Left renal pelvis (tissue), 4 donors: ENCODE measurements at places on chromosomes 12 and 14. TPM values are rescaled to one million over a fixed set of nuclear protein-coding genes. Genes with fewer than 3 reads are reported as not detected.
A peak's percentile ranks its signal among the peaks of the same experiment; 100 is the strongest.

DNA sequence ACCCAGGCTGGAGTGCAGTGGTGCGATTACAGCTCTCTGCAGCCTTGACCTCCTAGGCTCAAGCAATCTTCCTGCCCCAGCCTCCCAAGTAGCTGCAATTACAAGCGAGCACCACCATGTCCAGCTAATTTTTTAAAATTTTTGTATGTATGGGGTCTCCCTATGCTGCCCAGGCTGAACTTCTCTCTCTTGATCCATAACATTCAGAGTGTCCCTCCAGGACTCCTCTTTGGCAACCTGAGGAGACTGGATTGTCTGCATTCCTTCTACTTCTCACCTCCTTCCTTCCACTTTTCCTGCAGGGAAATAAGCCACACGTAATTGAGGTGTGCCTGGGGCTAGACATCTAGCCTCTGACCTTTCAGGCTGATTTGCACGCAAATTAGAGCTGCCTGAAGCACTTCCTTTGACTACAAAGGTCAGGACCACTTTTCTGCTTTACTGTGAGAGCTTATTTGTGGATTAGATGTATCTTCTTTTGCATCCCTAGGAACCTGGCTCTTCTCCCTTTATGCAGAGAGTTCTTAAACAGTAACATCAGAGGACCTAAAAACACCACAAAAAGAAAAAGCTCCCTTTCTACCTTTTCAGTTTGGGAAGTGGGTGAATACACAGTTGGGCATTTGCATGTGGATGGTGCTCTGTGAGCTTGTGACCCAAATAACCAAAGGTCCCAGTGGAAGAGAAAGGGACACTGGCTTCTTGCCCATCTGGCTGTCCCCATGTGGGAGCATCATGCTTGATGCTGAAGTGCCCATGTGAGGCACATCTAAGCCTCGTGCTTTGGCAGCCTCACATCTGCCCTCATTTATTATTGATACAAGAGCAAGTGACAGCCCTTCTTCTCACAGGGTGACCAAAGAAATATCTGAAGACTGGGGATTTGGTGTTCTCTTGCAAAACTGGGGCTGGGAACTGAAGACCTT, 33.5 kb downstream of the PYGL start:
- DNase-seq = no peak

TMTC1 gene
- 32.8 TPM for polyA plus RNA-seq

GLIPR1L1 gene
- 0.33 TPM for polyA plus RNA-seq

DNA sequence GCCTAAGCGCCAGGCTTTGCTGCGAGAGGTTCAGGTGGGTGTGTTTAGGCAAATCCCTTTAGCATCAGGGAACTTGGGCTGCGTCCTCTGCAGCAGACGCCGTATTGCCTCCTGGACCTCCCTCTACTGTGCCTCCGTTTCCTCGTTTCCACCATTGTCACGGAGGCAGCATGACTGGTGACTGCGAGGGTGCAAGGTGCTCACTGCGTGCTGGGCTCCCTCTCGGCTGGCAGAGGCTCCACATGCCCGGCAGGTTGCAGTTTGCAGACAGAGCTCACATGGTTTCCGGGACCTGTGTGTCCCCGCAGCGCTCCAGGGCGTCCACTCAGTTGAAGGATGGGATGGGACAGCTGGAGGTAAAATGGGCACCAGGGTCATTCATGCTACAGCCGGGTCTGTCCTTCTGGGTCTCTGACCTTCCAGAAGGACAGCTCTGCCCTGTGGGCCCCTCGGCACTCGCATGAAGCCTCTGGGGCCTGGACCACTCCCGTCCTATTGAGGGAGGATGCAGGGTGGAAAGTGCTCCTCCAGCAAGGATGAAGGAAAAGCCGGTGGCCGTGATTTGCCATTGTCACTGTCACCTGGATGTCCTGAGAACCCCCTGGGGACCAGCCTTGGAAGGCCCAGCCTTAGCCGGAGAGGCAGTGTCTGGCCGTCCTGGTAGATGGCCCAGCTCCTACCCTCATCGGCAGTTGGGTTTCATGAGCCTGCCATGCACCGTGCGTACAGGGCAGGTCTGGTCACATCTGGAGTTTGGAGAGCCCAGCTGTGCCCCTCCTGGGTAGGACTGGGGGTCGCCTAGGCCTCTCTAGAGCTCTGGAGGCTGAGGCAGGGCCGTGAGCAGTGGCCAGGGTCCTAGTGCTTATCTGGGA, 146.5 kb downstream of the KIF26A start:
- DNase-seq = no peak

DNA sequence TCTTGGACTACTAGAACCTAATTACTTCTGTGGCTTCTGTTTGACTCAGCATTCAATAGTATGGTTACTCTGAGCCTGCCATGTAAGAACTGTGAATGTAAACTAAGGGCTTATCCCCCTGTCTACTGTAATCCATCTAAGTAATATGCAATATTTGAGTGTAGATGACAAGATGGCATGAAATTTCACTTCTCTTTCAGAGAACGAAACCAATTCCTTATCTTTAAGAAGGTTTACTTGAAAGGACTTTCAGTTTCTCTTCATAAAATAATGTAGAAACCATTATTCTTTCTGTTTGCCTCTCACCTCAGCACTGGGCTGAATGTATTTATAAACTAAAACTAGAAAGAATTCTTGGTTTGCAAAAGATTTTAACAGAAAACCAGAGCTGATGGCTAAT, 60.4 kb upstream of the ARID2 start:
- no peak for DNase-seq

DNA sequence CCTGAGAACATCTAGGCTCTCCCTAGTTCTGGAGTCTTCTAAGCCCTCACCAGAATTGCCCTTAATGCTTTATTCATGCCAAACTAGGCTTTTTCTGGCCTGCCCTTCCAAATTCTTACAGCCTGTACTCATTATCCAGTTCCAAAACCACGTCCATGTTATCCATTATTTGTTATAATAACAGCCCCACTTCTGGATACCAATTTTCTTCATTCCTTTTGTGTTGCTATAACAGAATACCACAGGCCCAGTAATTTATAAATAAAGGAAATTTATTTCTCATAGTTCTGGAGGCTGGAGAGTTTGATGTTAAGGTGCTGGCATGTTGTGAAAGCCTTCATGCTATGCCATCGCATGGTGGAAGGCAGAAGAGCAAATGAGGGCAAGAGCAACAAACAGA, 68.0 kb upstream of the AMIGO2 start:
- no peak for DNase-seq

DNA sequence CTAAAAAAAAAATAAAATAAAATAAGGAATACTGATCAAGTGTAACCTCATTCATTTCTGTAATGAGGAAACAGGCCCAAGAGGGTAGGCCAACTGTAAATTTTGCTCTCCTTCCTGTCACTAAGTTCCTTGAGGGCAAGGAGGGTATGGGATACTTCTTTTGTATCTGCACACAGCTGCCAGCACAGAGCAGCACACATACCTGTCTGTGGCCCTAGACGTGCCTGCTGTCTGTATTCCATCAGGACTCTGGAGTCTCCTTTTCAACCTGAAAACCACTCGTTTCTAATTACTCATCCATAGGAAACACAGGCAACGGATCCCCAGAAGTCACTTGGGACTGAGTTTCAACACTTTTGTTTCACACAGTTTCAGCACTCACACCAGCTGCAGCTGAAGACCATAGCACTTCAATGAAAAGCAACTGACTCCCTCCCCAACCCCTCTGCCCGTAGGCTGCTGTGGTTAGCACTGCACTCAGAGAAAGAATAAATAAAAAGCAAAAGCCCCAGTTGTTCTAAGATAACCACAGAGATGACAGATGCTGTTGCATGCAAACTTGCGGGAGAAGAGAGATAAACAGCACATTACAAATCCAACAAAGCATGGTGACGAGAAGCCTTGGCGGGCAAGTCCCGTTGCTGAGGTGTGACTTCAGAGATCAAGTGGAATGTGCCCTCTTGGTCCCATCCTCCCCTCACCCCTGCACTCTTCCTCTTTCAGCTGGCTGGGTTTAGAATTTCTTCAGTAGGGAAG, 24.9 kb downstream of the CRACR2A start:
- DNase-seq = no peak

GRCh38 chr14:51515611-51516010, 136.1 kb upstream of the FRMD6 start:
- no peak for DNase-seq

DNA sequence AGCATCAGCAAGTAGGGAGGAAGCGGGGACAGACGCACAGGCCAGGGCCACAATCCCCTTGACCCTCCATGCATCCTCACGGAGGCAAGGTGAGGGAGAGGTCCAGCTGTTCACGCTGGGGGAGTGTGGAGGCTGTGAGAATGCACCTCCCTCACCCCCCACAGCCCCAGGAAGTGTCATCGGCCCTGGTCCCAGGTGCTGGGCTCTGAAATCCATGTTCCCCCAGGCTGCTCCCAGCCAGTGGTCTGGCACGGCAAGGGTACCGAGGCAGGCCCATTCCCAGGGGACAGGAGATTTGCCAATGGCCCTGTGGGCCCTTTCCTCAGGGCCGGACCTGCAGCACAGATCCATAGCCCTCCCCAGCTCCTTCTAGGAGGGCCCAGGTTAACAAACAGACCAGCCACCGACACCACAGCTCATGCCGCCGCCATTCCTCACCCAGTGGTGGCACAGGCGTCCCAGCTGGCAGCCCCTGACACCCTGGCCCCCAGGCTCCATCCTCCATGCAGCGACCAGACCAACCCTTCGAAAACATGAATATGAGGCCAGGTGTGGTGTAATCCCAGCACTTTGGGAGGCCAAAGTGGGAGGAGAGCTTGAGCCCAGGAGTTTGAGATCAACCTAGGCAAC, 21.9 kb upstream of the EIF5 start:
- no peak for DNase-seq

IAPP gene
- polyA plus RNA-seq = not detected

GRCh38 chr14:90658541-90658967, 157.7 kb downstream of the TTC7B start:
- DNase-seq = no peak

DNA sequence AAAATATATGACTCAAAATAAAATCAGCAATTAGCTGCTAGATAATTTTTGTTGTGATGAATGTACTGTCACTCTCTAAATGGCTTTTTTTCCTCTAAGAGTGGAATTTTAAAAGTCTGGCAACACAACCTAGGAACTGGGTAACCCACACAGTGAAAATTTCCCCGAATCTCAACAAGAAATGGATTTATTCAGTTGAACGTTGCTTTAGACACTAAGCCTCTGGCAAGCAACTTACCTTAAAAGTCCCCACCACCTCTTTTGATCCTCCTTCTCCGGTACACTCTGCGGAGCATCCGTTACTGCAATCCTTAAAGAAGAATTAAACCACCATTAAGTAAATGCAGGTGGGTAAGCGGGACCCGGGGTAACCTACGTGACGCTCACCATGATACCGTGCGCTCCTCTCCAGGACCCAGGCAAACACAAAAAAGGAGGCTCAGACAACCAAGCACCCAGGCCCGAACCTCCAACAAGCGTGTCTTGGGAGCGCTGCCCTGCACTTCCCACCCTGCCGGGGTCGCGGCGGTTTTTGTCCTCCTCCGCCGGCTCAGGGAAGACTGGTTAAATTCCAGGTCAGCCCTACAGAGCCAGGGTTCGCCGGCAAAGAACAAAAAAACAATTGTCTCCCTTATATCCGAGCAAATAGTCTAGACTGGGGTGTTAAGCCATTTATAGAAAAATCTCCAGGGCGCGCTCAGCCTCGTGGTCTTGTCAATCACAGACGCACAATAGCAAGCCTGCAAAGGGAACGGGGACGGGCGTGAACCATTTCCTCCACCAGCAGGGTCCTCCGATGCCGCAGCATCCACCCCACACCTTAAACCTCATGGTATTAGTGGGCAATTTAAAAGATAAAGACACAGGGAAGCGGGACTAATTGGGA, 47.1 kb downstream of the BCAT1 start:
- DNase-seq = no peak

DNA sequence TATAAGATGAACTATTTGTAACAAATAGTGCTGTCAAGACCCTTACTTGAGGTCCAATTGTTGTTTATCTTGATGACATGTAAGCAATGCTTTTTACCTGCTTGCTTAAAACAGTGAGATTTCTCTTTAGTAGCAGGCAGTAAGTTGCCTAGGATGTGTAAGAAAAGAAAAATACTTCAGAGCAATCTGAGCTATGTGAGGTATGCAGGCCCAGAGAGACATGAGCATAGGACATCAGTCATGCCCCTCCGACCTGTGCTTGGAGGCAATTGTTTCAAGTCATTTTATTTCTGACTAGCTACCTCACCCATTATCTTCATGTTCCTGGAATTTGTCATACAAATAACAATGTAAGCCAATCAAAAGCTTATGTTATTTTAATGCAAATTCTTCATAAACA, 930.6 kb upstream of the FBXO33 start:
- DNase-seq = no peak

DNA sequence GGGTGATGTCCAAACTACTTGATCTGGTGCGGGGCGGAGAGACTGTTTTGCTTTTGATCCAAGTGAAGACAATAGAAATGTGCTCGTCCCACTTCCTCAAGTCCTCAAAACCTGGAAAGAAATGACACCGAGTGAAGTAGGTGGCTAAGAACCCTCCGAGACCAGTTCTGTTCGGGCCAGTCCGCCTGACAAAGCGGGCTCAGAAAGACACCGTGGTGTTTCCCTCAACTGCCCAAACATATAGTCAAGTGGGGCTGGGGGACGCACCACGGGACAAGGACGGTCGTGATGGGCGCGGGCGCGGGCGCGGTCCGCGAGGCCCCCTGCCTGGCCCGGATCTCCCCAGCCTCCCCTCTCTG, 1.6 kb downstream of the PHLDA1 start:
- no peak for DNase-seq

- DNase-seq = no peak
Observed at GRCh38 chr12:8493084-8493483, 20.2 kb upstream of the CLEC4D start.

- DNase-seq = peak; percentile 41
Observed at GRCh38 chr12:78096909-78097597, 266.4 kb downstream of the NAV3 start.

DNA sequence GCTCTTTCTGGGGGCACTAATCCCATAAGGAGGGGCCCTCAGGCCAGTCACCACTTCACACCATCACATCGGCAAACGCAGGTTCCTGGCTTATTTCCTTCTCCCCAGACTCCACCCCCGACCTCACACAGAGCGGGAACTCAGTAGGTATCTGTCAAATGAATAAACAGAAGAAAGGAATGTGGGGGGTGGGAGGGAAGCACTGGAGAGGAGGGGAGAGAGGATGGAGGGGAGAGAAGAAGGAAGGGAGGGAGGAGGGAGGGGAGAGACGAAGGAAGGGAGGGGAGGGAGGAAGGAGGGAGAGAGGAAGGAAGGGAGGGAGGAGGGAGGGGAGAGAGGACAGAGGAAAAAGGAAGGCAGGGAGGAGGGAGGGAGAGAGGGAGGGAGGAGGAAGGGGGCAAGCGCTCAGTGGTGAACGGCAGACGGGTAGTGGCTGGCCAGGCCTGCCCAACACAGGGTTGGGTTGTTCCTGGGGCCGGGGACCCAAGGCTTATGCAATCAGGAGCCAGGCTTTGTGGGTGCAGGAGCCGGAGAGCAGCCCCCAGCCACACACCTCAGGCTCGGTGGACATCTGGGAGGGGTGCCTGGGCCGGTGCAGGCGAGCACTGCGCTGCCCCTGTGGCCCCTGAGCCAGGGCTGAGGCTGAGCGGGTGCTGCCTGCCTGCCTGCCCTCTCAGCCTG, 52.6 kb upstream of the FBRSL1 start:
- no peak for DNase-seq

- DNase-seq = no peak
Observed at GRCh38 chr12:110073049-110073831, 24.9 kb upstream of the C12orf76 start.
